SHP77 (cell line): ENCODE measurements at places on chromosomes 4 and X.

- DNase-seq = no peak
Observed at GRCh38 chr4:85676050-85676425, 201.1 kb downstream of the ARHGAP24 start.

DNA sequence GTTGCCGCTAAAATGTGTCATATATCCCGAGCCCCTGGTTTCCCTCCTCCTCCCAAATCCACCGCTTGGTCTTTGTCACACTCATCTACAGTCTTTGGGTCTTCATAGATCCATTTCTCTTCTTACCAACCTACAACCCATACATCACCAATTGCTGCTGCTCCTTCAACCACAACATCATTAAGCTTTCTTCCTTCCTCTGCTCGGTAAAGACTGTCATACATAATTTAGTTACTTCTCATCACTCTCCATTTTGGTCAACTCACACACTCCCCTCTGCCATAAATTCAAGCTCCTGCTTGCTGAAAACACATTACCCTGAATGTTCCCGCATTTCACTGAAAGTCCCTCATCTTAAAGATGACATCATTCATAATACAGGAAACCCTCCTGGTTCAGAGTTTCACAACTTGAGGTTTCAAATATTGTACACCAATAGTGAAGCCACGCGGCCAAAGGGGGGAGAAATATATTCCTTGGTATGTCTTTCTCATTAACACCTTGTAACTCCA is 1.7 kb upstream of the DCTD start:
- no peak for DNase-seq

- DNase-seq = no peak
Observed at GRCh38 chrX:119189115-119189514, 47.0 kb upstream of the PGRMC1 start.

DNA sequence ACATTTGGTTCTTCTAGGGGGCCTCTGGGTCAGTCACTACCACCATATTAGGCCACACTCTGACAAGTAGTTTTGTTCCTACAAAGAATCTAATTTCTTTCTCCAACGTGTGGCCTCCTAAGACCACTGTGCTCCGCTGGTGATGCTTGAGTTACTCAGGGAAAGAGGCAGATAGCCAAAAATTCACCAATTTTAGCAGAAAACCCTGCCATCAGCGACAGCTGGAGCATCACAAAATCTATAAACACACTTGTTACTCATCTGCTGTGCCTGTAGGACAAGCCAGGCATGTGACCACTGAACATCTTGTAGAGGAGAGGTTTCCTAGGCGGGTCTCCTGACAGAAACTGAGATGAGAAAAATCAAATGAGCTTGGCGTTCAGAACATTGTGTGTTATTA is 105.4 kb downstream of the SYNPO2 start:
- no peak for DNase-seq

DNA sequence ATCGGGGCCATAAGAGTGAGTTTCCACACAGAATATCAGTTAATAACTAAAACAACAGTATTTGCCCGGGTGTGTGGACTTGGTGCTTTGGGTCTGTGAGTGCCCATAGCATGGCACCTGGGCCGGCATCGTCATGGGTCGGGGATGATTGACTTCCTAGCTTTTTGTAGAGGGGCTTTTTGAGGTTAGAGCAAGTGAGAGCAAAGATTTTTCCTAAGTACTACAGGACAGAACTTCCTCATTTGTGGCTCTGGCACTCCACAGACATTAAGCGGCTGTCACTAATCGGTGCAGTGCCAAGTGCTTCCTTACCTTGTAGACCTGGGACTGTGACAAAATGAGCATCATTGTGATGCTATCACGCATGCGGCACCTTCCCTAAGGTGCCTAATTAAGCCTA is 81.0 kb downstream of the SHROOM2 start:
- DNase-seq = no peak

GRCh38 chr4:152709675-152710438 is 30.1 kb upstream of the TMEM154 start:
- DNase-seq = no peak

DNA sequence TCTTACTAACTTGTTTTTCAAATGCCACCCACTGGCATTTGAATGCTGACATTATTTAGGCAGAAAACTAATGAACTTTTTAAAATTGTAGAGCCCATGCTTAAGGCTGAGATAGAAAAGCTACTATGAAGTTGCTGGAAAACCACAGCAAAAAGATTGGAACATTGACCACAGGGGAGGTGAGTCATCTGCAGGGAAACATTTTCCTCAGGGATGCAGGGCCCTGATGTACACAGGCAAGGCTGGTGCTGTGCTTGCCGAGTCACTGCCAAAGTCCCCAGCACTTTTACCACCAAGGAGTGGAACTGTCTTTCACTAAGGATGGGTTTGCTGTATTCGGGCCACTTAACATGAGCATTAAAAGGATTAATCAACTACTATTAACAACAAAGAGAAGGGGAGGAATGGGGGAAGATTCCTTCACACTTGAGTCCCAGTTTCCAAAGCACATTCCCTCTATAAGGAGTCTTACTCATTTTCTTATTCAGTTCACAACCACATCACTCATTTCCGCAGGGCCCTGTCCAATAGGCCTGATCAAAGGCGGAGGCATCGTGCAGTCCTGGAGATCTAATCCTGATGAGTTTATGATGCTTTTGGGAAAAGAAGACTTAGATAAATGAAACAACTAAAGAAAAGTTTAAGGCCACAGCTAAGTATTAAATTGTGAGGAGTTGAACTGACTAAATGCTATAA is 202.9 kb upstream of the NPY2R start:
- DNase-seq = no peak

DNA sequence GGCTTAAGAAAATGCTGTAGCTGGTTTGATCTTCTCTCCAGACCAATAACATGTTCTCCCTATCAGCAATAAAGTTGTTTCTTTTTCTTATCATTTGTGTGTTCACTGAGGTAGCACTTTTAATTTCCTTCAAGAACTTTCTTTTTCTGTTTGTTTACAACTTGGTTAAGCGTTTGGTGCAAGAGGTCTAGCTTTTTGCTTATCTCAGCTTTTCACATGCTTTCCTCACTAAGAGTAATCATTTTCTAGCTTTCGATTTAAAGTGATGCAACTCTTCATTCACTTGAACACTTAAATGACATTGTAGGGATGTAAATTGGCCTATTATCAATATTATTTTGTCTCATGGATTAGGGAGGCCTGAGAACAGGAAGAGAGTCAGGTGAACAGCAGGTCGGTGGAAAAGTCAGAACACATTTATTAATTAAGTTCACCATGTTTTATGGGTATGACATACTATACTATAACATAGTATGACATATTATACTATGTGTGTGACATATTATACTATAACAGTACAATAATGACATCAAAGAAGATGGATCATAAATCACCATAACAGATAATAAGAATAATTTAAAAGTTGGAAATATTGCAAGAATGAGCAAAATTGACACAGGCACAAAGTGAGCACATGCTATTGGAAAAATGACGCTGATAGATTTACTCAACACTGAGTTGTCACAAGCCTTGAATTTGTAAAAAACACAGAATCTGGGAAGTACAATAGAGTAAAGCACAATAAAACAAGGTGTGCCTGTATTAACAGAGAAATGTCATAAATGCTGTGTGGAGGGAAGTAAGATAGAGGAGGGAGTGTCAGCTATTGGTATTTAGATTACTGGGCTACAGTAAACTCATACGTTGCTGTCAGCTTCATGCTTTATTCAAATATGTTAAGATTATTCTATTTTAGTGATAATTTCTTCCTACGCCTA is 218.6 kb upstream of the SLC7A11 start:
- no peak for DNase-seq

- peak; percentile 4 for DNase-seq
Observed at GRCh38 chrX:18640686-18641085, 31.2 kb downstream of the RS1 start.

DNA sequence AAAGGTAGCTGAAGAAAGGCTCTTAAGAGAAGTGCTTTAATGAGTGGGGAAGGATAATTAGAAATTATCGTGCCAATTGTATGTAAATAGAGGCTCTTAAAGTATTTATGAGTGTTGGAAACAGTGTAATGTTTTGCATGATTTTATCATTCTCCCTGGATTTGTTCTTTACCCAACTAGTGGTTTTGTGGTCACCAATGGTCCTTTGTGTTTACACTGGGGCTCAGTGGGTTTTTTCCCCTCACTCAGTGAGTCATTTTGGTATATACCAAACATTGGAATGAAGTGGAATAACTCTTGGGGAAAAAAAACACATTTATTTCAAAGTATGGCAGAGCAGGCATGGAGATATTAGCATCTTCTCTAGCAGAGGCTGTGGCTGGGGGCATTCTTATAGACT is 20.8 kb upstream of the LGI2 start:
- DNase-seq = no peak

DNA sequence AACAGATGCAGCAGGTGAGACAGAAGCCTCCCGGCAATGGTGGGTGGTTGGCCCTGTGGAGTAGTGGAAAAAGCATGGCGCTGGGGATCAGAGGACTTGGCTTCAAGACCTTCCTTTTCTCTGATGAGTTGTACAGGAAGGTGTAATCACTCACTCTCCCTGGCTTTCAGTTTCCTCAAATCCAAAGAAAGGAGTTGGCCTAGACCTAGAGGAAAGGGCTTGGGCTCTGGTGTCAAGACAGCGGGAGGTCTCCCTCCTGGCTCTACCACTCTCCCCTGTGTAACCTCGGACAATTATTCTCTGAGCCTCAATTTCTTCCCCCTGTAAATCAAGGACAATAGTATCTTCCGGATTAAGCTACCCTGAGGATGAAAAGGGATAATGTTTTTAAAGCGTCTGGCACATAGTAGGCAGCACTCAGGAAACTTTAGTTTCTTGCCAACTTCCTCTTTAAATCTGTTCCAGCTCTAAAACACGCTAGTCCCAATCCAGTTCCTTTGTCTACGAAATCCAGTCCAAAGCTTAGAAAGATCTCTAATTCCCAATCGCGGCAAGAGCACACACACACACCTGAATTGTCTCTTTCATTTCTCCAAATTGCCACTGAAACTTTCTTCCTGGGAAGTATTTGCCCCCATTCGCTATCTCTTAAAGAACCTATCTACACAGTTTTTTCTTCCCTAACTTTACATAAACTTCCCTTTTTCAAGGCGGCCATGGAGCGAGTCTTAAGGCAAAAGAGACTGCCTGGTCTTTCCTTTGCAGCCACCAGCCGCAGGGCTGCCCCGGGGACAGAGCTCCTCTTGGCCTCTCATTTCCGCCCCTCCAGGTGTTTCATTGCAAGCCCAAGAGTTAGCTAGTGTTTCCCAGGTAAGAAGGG is 29.9 kb upstream of the GPC4 start:
- DNase-seq = no peak

DNA sequence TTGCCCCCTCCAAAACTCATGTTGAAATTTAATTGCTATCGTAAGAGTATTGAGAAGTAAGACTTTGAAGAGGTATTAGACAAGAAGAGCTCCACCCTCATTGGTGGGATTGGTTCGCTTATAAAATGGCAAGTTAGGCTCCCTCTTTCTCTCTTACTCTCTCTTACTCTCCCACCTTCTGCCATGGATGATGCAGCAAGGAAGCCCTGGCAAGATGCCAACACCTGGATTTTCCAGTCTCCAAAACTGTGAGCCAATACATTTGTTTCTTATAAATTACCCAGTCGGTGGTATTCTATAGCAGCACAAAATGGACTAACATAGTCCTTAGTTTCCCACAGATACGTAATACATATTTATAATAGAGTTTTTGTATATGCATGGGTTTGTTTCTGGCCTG is 119.4 kb downstream of the DDIT4L start:
- DNase-seq = no peak

- no peak for DNase-seq
Observed at GRCh38 chrX:13759152-13759718, 24.7 kb downstream of the OFD1 start.

DNA sequence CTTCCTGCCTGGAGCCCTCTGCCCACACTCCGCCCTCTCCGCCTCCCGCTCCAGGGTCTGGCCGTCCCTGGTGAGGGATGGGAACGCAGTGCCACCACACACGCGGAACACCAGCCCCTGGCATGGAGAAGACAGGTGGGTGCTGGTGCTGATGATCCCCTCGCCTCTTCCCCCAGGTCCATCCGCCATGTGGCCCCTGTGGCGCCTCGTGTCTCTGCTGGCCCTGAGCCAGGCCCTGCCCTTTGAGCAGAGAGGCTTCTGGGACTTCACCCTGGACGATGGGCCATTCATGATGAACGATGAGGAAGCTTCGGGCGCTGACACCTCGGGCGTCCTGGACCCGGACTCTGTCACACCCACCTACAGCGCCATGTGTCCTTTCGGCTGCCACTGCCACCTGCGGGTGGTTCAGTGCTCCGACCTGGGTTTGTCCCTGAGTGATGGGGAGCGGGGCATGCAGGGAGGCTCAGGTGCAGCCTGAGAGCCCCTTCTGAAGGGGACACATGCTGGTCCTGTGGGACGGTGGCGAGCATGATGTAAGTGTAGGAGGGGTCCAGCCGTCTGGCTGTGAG is 9.8 kb downstream of the BGN start:
- no peak for DNase-seq

GRCh38 chr4:84496706-84497503 is 2.2 kb downstream of the NKX6-1 start:
- DNase-seq = no peak

- DNase-seq = no peak
Observed at GRCh38 chrX:147602176-147602696, 309.5 kb upstream of the FMR1 start.

DNA sequence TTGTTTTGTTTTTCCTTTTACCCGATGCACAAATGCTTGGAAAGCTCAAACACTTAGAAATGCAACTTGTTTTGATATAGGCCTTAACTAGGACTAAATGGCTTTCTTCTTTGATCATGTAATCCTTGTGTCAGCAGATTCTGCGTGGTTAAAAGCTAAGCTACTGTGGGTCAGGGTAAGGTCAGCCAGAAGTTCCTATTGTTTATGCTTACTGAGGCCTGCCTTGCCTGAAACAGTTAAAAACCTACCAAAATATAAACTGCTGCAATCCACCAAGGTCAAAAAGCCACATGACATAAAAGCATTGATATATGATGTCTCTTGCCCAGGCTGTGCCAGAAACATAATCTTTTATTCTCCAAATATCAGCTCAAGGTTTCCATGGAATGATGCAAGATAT is 223.4 kb downstream of the FAM47B start:
- DNase-seq = no peak

- no peak for DNase-seq
Observed at GRCh38 chrX:140724736-140725135, 15.2 kb downstream of the LINC00632 start.

GRCh38 chr4:3480528-3481112 is 17.5 kb downstream of the DOK7 start:
- peak; percentile 19 for DNase-seq

DNA sequence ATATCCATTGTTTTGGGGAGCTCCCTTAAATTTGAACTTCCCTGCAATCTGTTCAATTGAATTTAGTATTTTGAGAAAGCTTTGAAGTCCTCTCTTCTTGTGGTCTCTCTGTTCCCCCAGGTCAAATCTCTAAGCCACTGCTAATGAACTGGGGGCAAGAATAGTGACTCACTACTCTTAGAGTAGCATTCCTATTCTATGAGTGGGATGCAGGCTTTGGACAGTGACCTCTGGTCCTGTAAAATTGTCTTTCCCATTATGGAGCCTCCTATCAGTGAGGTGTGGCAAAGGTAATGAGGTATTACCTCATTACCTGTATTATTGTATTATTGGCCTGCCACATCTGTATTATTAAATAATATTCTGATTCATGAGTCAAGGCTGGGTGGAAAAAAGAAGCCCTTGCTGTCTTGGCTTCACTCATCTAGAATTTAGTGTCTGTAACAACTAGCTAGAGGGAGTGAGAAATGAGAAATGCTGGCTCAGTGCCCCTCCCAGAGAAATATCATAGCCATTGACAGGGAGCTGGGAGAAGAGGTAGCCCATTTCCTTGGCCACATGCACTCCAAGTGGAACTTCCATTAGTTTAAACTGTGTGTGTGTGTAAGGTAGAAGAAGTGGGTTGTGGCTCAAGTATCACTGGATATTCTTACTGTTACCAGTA is 393.9 kb upstream of the CTSO start:
- no peak for DNase-seq
